ENCODE measurements at places on chromosomes 1 and 21.

DNA sequence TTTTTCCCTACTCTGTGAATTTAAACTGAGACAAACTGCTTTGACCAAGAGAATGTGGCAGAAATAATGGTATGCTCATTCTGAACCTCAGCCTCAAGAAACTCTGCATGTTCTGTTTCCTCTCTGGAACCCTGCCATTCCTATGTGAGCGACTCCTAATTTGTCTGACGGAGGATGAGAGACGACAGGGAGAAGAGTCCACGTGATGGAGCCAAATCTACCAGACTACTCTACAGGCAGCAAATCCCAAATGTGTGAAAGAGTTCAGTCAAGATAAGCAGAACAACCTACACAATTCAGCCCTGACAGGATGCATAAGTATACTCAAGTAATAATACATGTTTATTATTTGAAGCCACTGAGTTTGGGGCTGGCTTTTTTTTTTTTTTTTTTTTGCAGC, 153.5 kb downstream of the DPYD start:
- no peak for DNase-seq

GRCh38 chr1:64171246-64171645, 32.2 kb upstream of the UBE2U start:
- DNase-seq: no peak

- DNase-seq: no peak
These were observed 36.2 kb downstream of the LDLRAP1 start for GRCh38 chr1:25579292-25580252.

DNA sequence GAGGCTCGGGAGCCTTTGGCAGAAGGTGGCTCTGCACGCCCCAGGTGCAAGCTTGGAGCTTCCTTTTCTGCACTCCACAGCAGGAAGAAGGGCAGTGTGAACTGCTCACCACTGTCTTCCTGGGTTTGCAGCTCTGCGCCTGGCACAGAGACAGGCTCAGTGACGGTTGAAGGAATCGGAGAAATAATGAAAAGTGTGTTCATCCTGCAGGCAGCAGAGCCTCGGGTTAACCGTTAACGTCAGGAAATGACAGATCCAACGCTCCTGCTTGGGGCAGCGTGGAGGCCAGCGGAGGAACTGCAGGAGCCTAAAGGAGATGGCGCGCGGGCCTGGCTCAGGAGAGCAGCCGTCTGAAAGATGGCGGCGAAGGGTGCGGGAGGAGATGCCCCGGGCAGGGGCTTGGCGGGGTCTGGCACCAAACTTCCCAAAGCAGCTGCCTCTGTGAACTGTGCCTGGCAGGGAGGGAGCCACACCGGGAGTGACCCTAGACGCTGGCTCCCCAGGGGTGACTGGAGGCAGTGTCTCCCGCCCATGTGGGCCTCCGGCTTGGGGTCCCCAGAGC, 10.9 kb upstream of the SAMD11 start:
- no peak for DNase-seq

DNA sequence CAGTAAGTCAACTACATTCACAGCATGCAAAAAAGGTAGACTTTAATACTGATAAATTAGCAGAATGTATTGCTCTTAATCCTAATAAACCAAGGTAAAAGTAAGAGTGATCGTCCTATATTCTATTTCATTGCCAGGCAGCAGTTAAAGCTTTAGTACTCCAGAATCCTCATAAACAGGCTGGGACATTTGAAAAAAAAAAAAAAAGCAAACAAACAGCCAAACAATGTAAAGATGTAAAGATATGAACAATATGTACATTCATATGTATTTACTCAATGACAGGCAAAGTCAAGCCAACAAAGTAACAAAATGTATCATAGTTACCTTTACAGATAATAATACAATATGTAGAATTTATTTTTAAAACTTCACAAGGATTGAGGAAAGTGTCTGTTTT, 383.6 kb downstream of the COL11A1 start:
- no peak for DNase-seq

DNA sequence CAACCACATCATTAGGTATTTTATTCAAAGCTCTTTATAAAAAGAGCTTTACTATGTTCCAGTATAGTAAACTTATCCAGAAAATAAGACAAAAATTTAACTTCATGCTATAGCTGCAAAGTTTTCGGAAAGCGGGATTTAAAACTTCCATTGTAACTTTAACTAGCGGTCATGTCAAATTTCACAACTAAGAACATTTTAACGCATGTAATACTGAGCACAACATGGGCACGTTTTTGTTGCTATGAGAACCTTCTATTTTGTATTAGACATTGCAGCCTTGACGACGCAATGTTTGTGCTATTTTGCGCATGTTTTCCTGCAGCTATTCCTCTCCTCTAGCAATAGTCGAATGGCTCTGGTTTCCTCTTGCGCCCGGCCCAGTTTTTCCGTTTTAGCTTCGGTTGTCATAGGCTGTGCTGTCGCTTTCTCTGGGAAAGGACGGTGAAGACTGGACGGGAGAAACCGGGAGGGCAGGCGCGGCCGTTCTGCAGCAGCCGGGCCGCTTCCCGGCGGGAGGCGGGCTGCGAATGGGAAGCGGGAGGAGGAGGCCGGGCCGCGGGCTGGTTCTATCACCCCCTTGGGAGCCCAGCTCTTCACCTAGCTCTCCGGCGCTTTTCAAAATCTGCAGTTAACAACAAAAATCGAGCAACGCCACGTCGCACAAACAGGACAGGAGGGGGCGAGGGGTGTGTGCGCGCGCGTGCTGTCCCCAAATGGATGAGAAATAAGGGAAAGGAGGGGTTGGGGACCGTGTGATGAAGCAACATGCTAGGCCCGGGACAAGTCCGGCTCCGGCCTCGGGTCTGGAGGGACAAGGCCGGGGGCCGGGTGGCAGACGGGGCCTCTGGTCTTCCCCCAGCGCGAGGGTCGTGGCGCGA, 105.3 kb upstream of the HNRNPU start:
- DNase-seq: no peak

DNA sequence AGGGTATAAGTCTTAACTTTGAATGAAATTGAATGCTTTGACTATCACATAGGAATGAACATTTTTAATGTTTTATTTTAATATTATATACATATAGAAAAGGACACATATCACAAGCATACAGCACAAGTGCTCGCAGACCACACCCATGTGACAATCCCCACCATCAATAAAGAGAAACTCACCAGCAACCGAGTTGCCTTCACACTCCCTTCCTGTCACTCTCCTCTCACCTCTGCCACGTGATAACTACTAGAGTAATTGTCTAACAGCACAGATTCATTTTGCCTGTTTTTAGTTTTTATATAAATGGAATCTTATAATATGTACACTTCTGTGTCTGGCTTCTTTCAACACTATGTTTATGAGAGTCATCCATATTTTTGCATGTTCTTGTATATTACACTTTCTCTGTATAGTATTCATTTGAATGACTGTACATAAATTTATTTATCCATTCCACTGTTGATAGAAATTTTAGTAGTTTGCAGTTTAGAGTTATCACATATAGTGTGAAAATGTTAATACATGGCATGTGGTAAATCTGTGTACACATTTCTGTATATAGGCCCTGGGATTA, 304.9 kb upstream of the DUSP10 start:
- no peak for DNase-seq

- DNase-seq: no peak
These were observed 54.6 kb upstream of the PRDX6 start for GRCh38 chr1:173422456-173422976.

- DNase-seq: peak; percentile 5
These were observed 4.0 kb downstream of the WDR26 start for GRCh38 chr1:224430511-224431113.

GRCh38 chr1:1290238-1290731, 10.0 kb downstream of the SCNN1D start:
- DNase-seq: peak; percentile 69

GRCh38 chr1:84217239-84217638, 73.2 kb downstream of the PRKACB start:
- no peak for DNase-seq

DNA sequence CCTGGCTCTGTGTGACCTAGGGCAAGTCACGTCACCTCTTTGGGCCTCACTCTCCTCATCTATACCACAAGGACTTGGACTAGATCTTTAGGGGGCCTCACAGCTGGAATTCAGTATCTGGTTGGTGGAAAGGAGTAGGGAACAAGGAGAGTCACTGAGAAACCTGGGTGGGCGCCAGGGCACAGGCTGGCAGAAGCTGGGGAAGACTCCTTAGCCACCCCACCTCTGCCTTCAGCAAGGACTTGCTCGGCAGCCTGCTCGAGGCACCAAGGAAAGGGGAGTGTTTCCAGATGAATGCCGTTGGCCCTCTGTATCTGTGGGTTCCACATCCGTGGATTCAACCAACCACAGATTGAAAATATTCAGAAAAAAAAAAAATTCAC, 1.2 kb upstream of the OPTC start:
- no peak for DNase-seq

DNA sequence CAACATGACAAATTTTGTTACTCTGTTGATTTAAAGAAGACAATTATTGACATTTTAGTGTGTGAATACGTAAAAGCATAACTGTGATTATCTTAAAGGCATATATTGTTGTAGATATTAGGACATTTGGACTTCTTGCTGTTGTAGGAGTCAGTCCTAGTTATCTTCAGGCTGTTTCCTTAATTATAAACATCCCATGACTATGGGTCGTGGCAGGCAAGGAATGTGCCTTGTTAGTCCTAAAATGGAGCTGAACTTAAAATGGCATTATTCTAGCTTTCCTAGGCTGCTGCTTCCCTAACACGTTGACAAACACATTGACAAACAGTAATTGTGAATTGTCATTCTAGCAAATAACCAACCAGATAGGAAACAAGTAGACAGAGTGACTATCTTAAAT, 4.4 kb upstream of the MPZL1 start:
- DNase-seq: no peak

DNA sequence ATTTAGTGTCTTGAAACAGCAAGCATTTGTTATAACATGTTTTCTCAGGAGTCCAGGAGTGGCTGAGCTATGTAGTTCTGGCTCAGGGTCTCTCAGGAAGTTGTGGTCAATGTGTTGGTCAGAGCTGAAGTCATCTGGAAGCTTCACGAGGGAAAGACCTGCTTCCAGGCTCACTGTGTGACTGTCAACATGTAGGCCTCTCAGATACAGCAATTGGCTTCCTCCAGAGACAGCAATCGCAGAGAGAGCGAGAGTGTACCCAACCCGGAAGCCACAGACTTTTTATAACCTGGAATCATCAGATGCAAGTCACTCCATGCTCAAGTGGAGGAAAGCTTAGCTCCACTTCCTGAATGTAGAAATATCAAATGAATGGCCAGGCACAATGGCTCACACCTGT, 40.9 kb downstream of the TNFRSF9 start:
- no peak for DNase-seq

- DNase-seq: no peak
These were observed 302.7 kb downstream of the SIPA1L2 start for GRCh38 chr1:232327269-232327668.

GRCh38 chr1:7036386-7036785, 251.1 kb downstream of the CAMTA1 start:
- no peak for DNase-seq

DNA sequence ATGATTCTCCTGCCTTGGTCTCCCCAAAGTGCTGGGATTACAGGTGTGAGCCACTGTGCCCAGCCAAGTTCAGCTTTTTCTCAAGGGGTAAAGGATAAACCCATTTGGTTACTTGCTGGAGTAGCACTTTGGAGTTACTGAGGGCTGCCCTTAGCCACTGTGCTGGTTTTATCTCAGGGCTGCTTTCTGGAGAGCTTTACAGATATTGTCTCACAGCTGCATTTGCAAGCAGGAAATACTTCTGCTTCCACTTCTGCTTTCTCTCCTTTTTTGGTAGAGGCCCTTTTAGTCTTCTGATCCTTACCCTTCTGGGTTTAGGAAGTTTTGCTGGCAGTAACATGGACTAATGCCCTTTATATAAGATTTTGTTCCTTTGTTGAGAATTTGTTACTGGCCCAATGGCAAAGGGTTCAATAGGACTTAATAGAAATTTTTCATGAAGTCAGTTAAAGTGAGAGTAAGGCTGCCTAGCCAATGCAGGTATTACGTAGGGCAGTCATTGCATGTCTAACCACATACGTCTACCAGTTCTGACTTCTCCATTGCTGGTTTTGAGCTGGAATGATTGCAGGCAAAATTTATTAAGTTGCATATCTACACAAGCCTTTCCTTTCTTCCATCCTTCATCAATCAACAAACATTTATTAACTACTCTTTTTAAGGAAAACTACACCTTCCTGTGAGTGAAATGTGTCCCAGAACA, 24.4 kb downstream of the CAP1 start:
- DNase-seq: peak; percentile 37

GRCh38 chr21:38798481-38798882, 7.2 kb upstream of the ETS2 start:
- DNase-seq: no peak

DNA sequence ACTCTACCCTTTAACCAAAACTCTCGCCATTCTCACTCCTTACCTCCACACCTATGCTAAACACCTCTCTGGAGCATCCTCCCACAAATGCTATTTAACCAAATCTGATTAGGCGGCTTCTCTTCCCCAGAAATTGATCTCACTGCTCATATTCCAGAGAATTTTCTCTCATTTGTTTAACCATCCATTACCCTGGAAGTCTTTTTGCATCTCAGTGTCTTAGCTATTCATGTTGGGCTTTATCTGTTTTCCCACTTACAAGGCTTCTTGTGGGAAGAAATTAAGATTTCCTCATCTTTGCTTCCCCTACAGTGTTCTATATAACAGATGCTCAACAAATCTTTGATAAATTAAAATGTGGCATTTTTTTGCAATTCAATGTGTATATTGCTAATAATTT, 45.5 kb downstream of the MYSM1 start:
- DNase-seq: no peak

- DNase-seq: no peak
These were observed 440 bp downstream of the TNFRSF25 start for GRCh38 chr1:6465461-6466005.

DNA sequence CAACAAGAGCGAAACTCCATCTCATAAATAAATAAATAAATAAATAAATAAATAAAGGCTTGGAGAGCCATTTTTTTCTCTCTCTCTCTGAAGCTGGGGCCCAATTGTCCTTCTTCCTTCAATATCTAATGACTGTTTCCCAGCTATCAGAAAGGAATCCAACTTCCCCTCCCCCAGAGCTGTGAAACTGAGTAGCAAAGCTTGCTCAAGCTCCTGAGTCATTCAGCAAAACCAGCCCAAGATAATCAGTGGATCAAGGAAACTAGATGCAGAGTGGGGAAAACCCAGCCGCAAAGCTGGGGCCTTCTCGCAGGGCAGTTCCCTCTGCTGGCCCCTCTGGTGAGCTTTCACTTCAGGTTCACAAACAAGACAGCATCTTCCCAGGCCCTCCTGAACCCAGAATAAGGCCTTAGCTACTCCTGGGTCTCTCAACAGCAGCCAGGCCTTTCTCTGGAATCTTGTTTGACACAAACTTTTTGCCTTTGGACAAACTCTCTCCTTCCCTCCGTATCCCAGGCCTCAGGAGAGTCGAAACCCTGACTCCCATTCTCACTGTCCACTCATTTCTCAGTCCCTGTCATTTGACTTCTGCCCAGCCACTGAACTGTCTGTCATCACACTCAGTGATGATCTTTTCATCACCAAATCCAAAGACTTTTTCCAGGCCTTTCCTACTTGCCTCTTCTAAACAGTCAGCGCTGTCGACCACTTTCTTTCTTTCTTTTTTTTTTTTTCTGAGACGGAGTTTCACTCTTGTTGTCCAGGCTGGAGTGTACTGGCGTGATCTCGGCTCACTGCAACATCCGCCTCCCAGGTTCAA, 18.0 kb upstream of the PTP4A2 start:
- DNase-seq: peak; percentile 41

Data from memory B cell (primary cell).